Smooth muscle cell of trachea (primary cell): ENCODE measurements at places on chromosomes 4 and X. TPM values are rescaled to one million over a fixed set of nuclear protein-coding genes. Genes with fewer than 3 reads are reported as not detected.

Gene NLGN4X
- under 0.01 and 0.15 TPM in 2 replicates for total RNA-seq

Gene GDPD2
- not detected in 2 replicates for total RNA-seq

Gene ZDHHC15
- under 0.01 TPM in 1 of 2 replicates, not detected in the other for total RNA-seq

Gene JAKMIP1
- total RNA-seq, result not detected in 2 replicates

Gene SHROOM4
- 0.33 and 0.44 TPM in 2 replicates for total RNA-seq
